ENCODE measurements at places on chromosomes 16 and 17. TPM values are rescaled to one million over a fixed set of nuclear protein-coding genes. Genes with fewer than 3 reads are reported as not detected.

RAB11FIP4 gene
- not detected for total RNA-seq

DNA sequence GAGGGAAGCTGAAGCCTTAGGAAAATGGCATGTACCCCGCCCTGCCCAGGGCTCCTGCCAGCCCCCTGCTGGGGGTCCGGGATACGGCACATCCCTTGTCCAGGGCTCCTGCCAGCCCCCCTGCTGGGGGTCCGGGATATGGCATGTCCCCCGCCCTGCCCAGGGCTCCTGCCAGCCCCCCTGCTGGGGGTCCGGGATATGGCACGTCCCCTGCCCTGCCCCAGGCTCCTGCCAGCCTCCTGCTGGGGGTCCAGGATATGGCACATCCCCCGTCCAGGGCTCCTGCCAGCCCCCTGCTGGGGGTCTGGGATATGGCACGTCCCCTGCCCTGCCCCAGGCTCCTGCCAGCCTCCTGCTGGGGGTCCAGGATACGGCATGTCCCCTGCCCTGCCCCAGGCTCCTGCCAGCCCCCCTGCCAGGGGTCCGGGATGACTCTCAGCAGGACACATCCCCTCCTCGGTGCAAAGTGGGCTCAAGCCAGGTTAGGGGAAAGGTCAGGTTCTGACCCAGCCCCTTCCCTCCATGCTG lies 43.2 kb downstream of the RPH3AL start:
- H3K36me3 ChIP-seq: no peaks in the 10 kb centered on the region
- no peak overlapping the region for H3K4me3 ChIP-seq
- H3K27ac ChIP-seq: no peak overlapping the region
- H3K27me3 ChIP-seq: no peaks in the 10 kb centered on the region
- H3K4me1 ChIP-seq: no peaks in the 10 kb centered on the region

DNA sequence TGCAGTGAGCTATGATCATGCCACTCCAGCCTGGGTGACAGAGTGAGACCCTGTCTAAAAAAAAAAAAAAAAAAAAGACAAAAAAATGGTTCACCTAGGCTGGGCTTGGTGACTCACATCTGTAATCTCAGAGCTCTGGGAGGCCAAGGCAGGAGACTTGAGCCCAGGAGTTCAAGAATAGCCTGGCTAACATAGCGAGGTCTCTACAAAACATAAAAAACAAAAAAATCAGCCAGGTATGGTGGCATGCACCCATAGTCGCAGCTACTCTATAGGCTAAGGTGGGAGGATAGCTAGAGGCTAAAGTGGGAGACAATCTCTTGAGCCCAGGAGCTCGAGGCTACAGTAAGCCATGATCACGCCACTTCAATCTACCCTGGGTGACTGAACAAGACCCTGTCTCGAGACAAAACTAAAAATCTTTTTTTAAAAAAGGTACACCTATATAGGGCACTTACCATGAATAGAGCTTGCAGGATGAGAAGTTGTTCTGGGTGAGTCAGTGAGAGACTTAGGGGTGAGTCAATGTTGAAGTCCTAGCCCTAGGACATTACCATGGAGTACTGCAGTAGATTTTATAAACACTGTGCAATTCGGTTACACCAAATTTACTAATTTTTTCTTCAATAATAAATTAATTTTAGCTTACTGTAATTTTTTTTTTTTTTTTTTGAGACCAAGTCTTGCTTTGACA lies 19.0 kb downstream of the USP32 start:
- peaks cover 10% of the 10 kb centered on the region for H3K4me1 ChIP-seq
- no peaks in the 10 kb centered on the region for H3K27me3 ChIP-seq
- no peak overlapping the region for H3K4me3 ChIP-seq
- peak overlapping the region; percentile 78 for H3K27ac ChIP-seq
- peak; percentile 87 for DNase-seq
- 0 out of 2 replicates have a peak, but pooled peaks cover 13% of the 10 kb centered on the region for H3K36me3 ChIP-seq

AXIN2 gene
- 2.3 TPM for total RNA-seq

TMIGD1 gene
- not detected for total RNA-seq

- H3K4me3 ChIP-seq: no peak overlapping the region
- no peak for DNase-seq
- H3K4me1 ChIP-seq: peaks cover 16% of the 10 kb centered on the region
- H3K27ac ChIP-seq: peak overlapping the region; percentile 77
Measured at GRCh38 chr17:8922928-8923327, 42.6 kb downstream of the PIK3R5 start.

KRT16 gene
- 0.38 TPM for total RNA-seq

DNA sequence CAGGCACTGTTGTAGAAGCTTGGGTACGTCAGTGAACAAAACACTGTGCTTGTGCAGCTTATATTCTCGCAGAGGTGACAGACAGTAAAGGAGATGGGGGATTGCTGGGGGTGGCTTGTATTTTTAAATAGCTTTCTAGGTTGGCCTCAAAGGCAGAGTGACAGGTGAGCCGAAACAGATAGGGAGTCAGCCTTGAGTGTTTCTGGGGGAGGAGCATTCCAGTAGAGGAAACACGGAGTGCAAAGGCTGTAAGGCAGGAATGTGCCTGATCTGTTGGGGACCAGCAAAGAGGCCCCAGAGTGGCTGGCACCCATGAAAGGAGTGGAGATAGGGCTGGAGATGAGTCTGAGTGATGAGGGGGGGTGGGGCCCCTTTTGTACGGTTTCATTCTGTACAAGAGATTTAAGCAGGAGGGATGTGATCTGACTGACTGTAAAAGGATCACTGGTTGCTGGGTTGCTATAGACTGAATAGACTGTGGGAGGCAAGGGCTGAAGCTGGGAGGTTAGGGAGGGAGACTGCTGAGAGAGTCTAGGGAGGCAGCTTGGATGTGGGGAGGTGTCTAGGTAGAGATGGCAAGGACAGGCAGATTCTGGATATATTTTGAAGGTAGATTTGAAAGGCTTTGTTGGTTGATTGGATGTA lies 15.2 kb downstream of the NUP93 start:
- no peak overlapping the region for H3K27ac ChIP-seq
- peaks cover 32% of the 10 kb centered on the region for H3K4me1 ChIP-seq
- H3K36me3 ChIP-seq: no peaks in the 10 kb centered on the region
- H3K4me3 ChIP-seq: no peak overlapping the region

- no peaks in the 10 kb centered on the region for H3K27me3 ChIP-seq
- H3K36me3 ChIP-seq: no peaks in the 10 kb centered on the region
- DNase-seq: no peak
- H3K4me3 ChIP-seq: no peak overlapping the region
- H3K27ac ChIP-seq: peak overlapping the region; percentile 85
- H3K4me1 ChIP-seq: peaks cover 54% of the 10 kb centered on the region
Measured at GRCh38 chr16:65545413-65545956, 423.6 kb upstream of the CDH11 start.

DNA sequence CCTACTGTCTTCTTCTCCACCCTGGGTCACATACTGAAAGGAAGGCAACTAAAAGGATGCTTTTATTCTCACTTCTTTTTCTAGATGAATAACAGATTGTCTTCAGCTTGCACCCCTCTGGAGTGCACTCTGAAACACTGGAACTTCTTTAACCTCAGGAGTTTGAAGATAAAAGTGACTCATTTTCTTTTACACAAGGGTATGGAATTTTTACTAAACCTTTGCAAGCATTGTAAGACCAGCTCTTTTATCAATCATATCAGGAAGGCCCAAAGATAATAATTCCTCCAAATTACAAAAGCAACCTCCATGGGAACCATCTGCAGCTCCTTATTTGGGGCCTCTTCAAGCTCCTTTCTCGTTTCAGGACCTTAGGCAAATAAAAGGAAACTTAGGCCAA lies 193.5 kb upstream of the KIF2B start:
- peak; percentile 20 for DNase-seq
- no peaks in the 10 kb centered on the region for H3K27me3 ChIP-seq
- no peak overlapping the region for H3K27ac ChIP-seq
- H3K36me3 ChIP-seq: no peaks in the 10 kb centered on the region
- H3K4me1 ChIP-seq: peaks cover 39% of the 10 kb centered on the region

SKAP1 gene
- total RNA-seq: not detected

DNA sequence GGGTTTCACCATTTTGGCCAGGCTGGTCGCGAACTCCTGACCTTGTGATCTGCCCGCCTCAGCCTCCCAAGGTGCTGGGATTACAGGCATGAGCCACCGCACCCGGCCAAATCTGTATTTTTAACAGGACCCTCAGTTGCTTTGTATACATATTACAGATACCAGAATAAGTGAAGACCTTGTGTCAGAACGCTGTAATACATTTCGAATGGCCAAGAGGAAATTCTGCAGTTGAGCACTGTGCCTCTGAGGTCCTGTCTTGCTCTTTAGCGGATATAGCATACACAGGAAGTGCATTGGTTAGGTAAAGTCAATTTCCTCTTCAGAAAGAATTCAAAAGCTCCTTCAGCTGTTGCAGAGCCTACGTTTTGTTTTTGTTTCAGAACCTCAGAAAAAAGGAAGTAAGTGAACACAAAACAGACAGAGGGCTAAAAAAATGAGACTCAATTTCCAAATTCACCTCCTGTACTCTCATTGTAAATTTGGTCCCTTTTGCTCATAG lies 15.7 kb downstream of the CRLF3 start:
- H3K27ac ChIP-seq: no peak overlapping the region
- H3K4me3 ChIP-seq: no peak overlapping the region
- no peak for DNase-seq
- peaks cover 14% of the 10 kb centered on the region for H3K4me1 ChIP-seq
- H3K27me3 ChIP-seq: no peaks in the 10 kb centered on the region
- H3K36me3 ChIP-seq: 0 out of 2 replicates have a peak, but pooled peaks cover 7% of the 10 kb centered on the region

DNA sequence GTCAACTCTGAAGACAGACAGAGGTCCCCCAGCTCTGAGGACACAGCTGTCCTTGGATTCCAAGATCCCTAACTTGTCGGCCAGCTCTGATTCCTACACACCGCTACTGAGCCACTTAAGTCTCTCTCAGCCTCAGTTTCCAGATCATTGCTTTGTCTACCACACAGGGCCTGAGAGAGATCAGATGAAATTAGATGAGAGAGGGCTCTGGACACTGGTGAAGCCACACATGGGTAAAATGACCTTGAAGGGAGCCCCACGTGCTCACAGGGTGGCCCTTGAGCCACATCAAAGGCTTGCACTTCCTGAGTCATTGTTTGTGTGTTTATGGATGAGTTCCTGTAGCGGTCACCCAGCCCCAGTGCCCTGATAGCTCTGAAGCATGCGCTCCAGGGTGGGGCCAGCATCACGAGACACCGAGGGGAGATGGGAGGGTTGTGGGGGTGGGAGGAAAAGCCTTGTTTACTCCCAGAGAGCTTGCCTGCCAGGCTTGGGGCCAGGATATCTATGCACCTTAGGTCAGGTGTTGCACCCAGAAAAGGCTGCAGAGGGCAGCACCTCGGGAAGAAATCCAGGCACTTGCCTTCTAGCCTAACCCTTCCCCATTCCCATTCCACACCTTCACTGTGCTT lies 32.7 kb upstream of the SLC6A2 start:
- no peak overlapping the region for H3K27ac ChIP-seq
- H3K4me1 ChIP-seq: no peaks in the 10 kb centered on the region
- no peaks in the 10 kb centered on the region for H3K36me3 ChIP-seq
- no peak for DNase-seq
- no peak overlapping the region for H3K4me3 ChIP-seq

GRCh38 chr16:58154345-58154744 lies 25.2 kb upstream of the CFAP20 start:
- no peak overlapping the region for H3K27ac ChIP-seq
- no peaks in the 10 kb centered on the region for H3K4me1 ChIP-seq
- H3K27me3 ChIP-seq: no peaks in the 10 kb centered on the region
- no peaks in the 10 kb centered on the region for H3K36me3 ChIP-seq
- no peak overlapping the region for H3K4me3 ChIP-seq

DNA sequence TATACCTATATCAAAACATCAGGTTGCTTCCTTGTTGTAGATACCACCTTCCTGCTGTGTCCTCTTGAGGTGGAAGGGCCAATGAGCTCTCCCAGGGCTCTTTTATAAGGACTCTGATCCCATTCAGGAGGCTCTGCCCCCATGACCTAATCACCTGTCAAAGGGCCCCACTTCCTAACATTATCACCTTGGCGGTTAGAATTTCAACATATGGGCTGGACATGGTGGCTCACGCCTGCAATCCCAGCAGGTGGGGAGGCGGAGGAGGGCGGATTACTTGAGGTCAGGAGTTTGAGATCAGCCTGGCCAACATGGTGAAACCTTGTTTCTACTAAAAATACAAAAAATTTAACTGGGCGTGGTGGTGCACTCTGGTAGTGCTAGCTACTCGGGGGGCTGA lies 86.4 kb downstream of the HAPSTR1 start:
- H3K27me3 ChIP-seq: no peaks in the 10 kb centered on the region
- H3K4me3 ChIP-seq: no peak overlapping the region
- DNase-seq: no peak
- H3K36me3 ChIP-seq: no peaks in the 10 kb centered on the region
- H3K27ac ChIP-seq: no peak overlapping the region
- H3K4me1 ChIP-seq: no peaks in the 10 kb centered on the region

- H3K36me3 ChIP-seq: no peaks in the 10 kb centered on the region
- no peak overlapping the region for H3K4me3 ChIP-seq
- H3K4me1 ChIP-seq: no peaks in the 10 kb centered on the region
Measured at GRCh38 chr17:57544834-57545463, 200.2 kb downstream of the CCDC182 start.

DNA sequence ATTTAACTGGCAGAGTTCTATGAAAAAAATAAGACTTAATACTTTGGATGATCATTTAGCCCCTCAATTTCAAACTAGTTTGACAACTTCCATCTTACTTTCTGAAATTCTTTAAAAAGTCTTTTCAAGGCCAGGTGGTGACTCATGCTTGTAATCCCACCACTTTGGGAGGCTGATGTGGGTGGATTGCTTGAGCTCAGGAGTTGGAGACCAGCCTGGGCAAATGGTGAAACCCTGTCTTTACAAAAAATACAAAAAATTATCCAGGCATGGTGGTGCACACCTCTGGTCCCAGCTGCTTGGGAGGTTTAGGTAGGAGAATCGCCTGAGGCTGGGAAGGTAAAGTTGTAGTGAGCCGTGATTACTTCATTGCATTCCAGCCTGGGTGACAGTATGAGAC lies 154.4 kb downstream of the TANC2 start:
- peaks cover 13% of the 10 kb centered on the region for H3K4me1 ChIP-seq
- no peak overlapping the region for H3K27ac ChIP-seq
- no peak overlapping the region for H3K4me3 ChIP-seq
- H3K27me3 ChIP-seq: no peaks in the 10 kb centered on the region
- peak; percentile 47 for DNase-seq
- no peaks in the 10 kb centered on the region for H3K36me3 ChIP-seq

DNA sequence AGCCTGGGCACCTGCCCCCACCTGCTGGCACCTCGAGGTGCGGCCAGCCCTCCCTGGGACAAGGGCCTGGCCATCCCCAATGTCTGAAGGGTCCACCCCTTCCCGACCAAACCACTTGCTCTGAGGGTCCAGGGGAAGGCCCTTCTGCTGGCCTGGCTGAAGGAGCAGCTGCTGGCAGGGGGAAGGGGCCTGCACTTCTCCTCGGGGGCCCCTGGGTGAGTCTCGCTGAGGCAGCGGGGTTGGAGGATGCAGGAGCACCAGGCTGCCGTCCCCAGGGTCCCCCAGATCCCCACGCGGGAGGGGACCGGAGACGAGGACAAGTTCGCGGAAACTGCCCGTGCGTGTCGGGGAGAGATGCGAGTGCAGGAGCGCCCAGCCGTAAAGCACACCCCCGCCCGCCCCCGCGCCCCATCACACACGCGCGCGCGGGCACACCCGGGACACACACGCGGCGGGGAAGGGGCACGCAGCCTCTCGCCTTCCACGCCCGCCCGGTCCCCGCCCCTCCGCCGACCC lies 725 bp upstream of the CACNA1H start:
- peak; percentile 24 for DNase-seq
- H3K4me3 ChIP-seq: no peak overlapping the region
- no peaks in the 10 kb centered on the region for H3K4me1 ChIP-seq
- no peaks in the 10 kb centered on the region for H3K36me3 ChIP-seq
- H3K27me3 ChIP-seq: peaks cover 12% of the 10 kb centered on the region

- H3K4me3 ChIP-seq: peak overlapping the region; percentile 98
- no peaks in the 10 kb centered on the region for H3K36me3 ChIP-seq
- H3K27me3 ChIP-seq: no peaks in the 10 kb centered on the region
- no peak for DNase-seq
- H3K27ac ChIP-seq: peak overlapping the region; percentile 87
Measured at GRCh38 chr16:77191259-77191969, 424 bp downstream of the MON1B start.
